Stimulated activated CD4-positive, alpha-beta T cell treated with anti-CD3 and anti-CD28 coated beads, Interleukin-12 subunit alpha, Interleukin-12 subunit beta, amount 100 ng/mL, for 48 hours (primary cell): ENCODE measurements at places on chromosomes 12 and 14.

DNA sequence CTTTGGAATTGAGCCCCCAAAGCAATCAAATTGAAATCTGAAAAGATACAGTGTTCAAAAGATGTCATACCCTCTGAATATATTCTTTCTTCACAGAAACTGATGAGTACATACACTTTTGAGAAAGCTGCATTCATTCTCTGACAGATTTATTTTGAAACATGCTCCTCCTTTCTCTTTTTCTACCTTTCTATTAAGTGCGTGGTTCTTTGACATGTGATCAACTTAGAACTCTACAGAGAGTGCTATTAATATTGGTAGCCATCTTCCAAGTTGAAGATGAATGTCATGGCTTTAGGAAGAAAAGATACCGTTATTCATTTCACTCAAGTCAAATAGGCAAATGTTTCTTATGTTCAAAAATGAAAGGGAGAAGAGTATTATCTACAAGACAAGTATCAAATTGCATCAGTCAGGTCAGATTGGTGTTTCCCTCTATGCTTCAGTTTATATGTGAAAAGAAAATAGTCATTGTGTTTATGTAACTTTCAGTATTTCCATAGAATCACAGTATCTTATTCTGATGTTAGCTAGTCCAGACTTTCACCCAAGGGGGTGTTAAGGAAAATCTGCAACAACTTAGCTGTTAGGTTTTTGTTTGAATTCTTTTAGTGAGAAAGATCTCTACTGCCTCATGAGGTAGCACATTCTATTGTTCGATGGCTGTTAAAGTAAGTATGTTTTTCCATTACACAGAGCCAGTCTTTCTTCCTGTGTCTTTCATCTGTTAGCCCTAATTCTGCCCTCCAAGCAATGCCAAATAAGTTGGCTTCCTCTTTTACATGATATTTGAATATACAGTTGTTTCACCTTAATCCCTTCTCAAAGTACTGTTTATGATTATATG lies 55.4 kb upstream of the GARIN2 start:
- DNase-seq: no peak

DNA sequence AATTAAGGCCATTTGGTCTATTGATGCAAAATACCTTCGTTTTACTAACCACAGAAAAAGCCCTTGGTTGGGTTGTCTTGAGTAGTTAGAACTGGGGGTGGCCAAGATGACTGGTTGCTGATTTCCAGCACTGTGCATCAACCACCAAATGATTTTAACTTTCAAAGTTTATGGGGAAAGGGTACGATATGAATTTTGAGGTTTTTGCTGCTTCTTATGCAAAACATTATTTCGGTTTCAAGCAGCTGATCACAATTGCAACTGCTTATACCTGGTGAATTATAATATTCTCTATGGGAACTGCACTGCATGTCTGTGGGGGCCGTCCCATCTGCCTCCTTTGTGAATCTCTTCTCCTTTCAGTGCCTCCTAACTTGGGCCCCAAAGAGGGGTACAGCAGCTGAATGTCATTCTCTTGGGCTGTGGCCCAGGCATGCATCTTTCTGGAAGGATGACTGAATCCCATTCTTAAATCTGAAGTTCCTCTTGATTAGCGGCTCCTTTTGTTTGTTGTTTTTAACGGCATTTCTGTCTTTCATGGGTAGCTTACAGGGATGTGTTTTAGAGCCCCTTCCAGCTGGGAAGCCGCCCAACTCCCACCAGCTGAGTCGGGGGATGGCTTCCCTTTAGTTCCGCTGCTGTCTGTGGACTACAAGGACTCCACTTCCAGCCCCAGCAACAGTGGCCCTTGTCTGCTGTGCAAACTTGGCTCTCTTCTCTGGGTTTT lies 479.8 kb downstream of the ZFP36L1 start:
- DNase-seq: peak; percentile 27

DNA sequence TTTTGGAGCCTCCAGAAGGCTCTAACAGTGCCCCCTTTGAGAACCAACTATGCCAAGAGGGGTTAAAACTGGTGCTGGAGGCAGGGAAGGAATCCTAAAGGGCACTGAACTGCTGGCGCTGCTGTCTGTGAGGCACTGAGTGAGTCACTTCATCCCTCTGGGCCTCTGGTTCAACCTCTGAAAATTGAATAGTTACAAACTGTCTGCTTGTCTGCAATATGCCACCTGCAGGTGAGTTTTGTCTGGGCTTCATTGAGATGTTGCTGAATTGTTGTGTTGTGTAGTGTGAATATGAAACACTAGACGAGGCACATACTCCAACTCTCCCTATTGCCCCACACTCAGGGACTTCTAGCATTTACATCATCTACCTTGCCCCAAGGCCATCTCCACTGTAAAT lies 68.0 kb downstream of the GRIN2B start:
- no peak for DNase-seq

- DNase-seq: no peak
Measured at GRCh38 chr12:53328043-53328435, 6.6 kb upstream of the AAAS start.

DNA sequence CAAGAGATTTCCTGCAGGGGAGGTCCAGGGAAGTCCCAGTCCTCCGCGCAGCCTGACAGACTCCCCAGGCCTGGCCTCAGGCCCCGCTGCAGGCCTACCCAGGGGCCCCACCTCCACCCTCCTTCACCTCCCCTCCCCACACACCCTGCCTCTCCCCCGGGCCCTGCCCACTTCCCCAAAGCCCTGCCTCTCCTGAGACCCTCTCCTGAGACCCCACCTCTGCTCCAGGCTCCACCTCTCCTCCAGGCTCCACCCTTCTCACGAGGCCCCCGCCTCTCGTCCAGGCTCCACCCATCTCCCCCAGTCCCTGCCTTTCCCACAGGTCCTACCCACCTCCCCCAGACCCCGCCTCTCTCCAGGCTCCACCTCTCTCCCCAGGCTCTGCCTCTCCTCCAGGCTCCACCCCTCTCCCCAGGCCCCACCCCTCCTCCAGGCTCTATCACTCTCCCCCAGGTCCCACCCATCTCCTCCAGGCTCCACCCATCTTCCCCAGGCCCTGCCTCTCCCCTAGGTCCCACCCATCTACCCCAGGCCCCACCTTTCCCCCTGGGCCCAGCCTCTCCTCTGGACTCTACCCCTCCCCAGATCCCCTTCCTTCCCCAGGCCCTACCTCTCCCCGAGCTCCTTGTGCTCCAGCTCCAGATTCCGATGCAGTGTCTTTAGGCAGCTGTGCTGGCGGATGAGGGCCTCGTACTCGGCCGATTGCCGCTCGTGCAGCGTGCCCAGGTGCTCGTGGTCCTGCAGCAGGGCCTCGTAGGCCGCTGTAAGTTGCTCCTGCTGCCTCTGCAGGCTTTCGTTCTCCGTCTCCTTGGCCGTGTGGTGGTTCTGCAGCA lies 58.8 kb upstream of the GPR68 start:
- DNase-seq: peak; percentile 82

DNA sequence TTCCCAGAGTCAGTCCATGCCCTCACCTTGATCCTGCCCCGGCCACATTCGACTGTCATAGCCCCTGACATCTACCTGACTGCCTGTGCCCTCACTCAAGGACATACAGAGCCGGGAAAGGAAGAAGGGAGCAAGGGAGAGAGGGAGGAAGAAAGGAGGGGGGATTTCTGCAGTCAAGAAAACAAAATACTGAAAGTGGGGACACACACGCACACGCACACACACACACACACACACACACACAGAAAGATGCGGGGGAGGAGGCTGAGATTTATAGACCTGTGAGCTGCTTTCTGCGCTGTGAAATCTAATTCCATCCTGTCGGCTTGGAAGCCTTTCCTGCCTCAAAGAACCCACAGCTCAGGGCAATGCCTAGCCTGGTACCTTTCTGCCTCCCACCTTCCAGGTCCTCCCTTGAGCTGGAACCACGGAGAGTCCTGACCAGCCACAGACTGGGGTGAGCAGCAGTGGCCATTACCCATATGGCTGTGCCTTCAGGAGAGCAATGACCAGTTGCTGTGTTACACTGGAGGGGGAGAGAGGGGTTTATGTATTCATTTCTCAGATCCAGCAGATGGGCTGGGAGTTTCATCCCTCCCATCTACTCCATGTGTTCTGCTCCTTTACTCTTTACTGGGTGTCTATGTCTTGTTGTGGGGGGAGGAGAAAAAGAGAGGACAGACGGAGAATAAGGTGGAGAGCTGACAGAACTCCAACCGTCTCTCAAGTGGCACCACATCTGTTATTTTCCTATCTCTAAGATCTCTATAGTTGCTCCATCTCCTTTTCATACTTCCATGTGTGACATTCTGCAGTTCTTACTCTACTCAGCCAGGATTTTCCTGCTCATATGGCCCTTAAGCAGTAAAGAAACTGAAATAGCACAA lies 12.9 kb downstream of the C14orf93 start:
- DNase-seq: no peak

GRCh38 chr12:9719790-9720189 lies 13.1 kb downstream of the CLECL1 start:
- DNase-seq: no peak

DNA sequence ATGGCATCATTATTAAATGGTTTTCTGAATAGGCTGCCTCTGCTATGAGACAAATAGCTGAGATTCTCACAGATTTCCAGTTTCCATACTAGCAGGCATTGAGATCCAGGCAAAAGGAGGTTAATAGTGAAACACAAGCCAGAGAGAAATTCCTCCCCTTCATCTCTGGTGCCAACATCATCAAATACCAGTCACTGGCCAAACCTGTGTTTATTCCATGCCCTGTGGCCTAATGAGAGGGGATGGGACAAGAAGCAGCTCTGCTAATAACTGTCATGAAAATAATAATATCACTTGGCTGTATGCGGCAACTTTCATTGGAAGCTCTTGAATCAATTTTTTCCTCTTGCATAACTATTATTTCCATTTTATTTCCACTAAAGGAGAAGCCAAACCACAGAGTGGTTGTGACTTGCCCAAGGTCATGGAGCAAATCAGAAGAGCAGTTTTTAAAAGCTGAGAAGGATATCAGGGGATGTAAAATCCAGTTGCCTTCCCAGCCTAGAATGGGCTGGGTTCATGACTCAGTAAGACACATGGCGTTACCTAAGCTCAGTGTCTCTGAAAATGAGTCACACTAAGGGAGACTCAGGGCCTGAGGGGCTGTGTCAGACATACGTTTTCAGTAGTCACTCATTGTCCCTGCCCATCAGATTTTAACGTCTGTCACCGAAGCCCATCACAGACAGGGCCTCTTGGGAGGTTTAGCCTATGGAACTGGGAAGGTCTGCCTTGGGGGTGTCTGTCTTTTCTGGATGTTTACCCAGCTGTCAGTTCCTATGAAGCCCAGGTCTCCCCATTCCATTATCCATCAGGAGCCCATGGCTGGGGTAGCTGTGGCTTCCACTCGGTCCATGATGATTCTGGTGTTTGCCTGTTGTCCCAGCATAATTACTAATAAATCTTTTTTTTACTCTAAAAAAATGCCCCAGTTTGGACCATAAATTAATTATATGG lies 208.8 kb upstream of the EEA1 start:
- DNase-seq: no peak

GRCh38 chr12:57865084-57865751 lies 18.7 kb upstream of the CTDSP2 start:
- peak; percentile 52 for DNase-seq

GRCh38 chr12:42213954-42214426 lies 24.1 kb downstream of the YAF2 start:
- no peak for DNase-seq

DNA sequence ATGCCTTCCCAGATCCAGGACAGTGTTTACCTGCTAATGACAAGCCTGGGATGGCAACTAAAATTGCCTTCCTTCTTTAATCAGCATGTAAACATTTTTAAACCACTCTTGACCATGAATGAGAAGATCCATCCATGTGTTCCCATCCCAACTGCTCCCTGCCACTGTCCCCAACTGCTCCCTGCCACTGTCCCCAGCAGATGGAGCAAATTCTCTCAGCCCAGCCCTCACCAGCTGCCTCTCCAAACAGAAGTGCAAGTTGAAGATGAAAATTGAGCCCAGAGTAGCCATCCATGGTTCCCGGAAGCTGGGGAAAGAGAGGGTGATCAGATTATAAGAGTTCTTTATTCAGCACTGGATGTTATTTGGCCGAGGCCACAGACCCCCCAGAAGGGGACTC lies 133.1 kb downstream of the SLC15A4 start:
- DNase-seq: no peak

DNA sequence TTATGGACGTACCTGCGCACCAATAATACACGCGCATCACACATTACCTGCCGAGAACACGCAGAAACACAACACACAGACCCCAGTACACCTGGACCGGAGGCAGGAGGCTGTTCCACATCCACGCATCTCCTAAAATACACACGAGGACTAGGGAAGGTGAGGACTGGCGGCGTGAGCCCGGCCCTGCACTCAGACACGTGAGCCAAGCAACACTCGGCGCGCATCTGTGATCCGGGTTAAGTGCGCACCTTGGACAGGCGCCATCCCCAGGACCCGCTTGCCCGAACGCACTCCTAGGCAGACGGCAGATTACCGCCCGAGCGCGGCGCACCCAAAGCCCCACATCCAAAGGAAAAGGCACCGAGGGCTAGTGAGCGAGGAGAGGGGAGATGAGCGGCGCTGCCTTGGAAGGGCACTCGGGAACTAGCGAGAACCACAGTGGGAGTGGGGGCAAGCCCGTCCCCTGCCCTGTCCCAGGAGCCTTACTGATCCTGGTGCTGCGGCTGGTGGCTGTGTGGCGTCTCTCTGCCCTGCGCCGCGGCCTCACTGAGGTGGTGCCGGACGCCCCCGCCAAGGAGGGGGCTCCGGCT lies 417 bp downstream of the GLS2 start:
- DNase-seq: no peak

- no peak for DNase-seq
Measured at GRCh38 chr12:95551305-95551704, at the start of gene USP44. USP44 (minus strand) TSS chr12:95551476; CDS start chr12:95534256, 17,220 bp downstream.

DNA sequence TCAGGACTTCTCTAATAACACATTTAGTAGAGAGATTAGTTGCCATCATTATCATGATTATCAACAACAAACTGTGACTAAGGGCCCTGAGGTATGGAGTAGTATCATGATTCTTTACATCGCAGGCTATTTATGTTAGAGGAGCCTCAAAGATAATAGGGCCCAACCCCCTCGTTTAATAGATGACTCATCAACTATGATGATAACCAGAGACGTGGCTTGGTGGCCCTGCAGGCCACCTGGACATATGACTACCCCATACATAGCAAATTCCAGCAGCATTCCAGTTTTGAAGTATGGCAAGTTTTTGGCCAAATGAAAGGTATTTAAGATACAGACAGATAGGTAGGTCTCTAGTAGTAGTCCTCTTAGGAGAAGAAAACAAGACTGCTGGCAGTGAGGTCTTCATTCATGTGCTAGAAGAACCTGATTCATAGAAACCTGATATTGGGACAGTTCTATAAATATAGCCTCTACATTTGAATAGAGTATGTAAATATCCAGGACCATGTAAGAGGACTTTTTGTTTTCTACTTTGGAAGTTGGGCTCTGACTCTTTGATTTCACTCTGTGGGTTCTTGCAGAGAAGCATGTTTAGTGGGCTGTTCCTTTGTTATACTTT lies 5.6 kb downstream of the RIC8B start:
- no peak for DNase-seq
